ENCODE measurements at places on chromosomes 11 and 22. TPM values are rescaled to one million over a fixed set of nuclear protein-coding genes. Genes with fewer than 3 reads are reported as not detected.

The SCN2B gene
- not detected for total RNA-seq

The SEPTIN3 gene
- total RNA-seq: not detected

The VSIG2 gene
- not detected for total RNA-seq

The SPDYC gene
- not detected for total RNA-seq

The GAS2L1 gene
- total RNA-seq: 47.0 TPM

The RAG1 gene
- total RNA-seq: 3.8 TPM

The TREH gene
- not detected for total RNA-seq

The AIFM3 gene
- total RNA-seq: 0.18 TPM

The TEX12 gene
- total RNA-seq: 0.23 TPM

The C11orf52 gene
- 0.18 TPM for total RNA-seq

The PGR gene
- total RNA-seq: not detected

The TRIM64C gene
- total RNA-seq: not detected

DNA sequence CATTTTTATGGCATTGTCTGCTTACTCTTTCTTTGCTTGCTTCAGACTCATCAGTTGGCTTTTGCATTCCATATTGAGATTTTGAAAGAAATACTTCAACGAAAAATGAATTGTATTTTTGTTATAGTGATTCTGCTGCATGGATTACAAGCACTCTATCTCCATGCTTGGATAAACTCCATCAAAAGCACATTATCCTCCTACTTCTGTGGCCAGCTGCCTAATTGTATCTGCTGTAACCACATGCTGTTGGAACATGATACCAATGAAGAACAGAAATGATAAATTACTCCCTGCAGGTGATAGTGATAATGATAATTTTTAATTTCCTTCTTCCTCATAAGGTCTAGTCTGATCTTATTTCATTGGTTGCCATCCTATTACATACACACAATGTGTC, 100.8 kb downstream of the PRMT3 start:
- no peak for DNase-seq

DNA sequence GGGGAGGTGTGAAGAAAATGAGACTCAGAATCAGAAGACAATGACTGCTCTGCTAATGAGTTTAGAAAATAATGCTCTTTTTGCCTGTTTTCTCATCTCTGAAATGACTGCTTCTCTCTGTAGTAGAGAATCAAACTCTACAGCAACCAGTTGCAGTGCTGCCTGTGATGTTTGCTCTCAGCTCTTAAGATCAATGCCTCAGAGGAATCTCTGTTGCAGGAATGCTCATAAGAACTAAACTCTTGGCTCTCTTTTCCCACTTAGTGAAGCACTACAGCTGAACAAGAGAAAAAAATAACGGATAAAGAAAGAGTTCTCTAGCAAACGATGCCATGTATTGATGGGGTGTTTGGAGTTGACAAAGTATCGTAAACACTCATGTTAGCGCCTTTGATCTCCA, 203.5 kb upstream of the SYN3 start:
- DNase-seq: no peak

DNA sequence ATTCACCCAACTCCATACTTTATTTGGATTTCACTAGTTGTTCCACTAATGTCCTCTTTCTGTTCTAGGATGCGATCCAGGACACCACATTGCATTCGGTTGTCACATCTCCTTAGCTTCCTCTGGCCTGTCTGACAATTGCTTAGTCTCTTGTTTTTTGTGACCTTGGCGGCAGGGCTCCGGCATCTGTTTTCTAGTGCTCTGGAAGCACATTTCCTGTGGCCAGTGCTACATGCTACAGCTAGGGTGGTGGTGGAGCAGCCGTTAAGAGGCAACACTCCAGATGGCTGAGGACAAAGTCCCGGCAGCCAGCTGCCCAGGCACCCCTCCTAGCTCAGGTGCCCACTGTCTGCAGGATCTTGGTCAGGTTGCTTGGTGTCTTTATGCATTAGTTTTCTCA, 6.8 kb downstream of the STX3 start:
- no peak for DNase-seq

- no peak for DNase-seq
These were observed 82.1 kb downstream of the USP47 start for GRCh38 chr11:11923828-11924227.

- DNase-seq: no peak
These were observed 937.6 kb downstream of the BRD1 start for GRCh38 chr22:48889887-48890692.

DNA sequence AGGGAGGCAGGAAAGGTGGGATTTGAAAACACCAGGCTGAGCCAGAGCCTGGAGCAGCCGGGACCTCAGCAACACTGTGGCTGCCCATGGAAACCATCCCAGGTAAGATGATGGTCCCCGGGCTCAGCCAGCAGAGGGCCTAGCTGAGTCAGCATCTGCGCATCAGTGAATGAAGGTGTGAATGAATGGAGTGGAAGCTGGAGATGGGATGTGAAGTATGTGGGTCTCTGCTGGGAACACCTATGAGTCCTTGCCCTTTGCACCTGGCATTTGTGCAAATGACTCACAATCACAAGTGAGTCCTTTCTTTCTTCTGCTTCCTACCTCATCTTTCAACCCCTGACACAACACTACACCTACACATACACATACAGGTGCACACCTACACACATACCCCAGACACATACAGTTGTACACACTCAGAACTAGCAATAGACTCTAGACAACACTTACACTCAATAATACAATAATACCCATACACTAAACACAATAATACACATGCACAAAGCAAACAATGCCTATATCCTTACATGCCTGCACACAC, 62.8 kb upstream of the PRDM11 start:
- DNase-seq: no peak

DNA sequence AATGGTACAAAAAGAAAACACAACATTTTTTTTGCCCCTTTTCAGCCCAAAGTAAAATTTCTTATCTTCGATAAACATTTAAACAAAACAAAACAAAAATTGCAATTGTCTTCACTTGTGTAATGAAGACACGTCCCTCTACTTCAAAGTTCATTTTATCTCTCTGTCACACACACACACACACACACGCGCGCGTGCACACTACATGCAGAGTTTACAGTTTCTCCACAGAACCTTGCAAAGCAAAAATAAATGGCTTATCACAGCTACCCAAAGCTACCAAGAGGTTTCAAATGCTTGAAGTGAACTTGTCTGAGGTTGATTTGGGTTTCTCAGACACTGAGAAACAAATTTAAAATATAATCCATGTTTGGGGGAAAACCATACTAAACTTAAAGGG, 72.3 kb downstream of the ETS1 start:
- no peak for DNase-seq

DNA sequence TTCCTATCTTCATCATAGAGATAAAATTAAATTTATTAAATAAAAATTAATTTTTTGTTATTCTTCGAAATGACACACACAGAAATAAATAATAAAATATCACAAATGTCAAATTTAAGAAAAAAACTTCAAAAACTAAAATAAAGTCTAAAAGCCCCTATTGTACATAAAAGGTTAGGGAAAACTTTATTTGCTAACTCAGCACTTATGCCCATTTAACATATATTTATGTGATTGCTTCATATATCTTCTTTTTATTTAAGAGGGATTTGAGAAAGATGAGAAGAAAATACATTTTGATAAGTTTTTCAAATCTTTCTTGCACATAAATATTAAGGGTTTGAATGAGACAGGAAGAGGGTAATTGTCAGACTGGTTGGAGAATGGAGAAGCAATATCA, 2350.4 kb upstream of the RAG2 start:
- DNase-seq: no peak

DNA sequence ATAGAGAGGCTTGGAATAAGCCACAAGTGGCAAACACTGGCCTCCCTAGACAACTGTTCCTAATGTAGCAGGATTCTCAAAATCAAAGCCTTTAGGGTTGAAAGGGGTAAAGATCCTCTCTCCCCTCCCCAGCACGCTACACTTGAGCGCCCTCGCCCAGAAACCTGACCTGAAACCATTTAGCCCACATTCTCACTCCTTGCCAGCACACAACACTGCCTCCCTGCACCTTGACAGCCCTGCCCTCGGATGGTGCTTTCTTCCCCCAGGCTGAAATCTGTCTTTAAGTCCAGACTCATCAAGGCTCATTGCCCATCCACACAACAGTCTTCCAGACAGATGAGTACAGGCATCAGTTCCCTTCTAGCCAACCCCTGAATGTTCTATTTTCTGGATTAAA, 26.5 kb downstream of the CWC15 start:
- DNase-seq: no peak

- peak; percentile 42 for DNase-seq
These were observed 8.2 kb upstream of the CCDC88B start for GRCh38 chr11:64331569-64332371.

GRCh38 chr11:44731685-44732430, 5.1 kb downstream of the TSPAN18 start:
- no peak for DNase-seq

DNA sequence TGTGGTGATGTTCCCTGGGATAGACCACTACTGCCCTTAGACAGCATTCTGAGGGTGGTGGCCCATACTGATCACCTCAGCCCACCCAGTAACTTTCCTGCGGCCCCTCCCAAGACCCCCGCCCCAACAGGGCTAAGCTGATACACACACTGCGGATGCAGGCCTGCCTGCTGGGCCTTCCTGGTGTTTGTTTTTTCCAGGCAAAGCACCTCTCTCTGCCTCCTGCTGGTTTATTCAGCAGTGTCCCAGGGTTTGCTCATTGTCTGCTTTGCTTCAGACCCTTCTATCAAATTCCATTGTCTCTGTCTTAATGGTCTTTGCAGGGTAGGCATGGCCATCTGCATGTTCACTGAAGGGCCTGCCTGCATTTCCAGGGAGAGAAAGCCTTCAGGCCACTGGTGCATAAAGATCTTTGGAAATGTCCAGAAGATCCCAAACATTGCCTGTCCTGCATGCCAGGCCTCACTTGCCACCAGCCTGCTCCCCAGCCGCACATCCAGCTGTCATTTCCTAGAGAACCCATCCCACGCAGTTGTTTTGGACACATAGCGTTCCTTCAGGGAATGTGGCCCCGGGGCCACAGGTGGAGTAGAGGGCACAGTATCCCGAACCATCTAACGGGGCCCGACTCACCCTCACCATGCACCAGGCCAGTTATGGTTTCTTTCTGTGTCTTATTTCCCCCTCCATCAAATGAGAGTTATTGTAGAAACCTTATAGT, 50.2 kb downstream of the BCR start:
- DNase-seq: no peak

DNA sequence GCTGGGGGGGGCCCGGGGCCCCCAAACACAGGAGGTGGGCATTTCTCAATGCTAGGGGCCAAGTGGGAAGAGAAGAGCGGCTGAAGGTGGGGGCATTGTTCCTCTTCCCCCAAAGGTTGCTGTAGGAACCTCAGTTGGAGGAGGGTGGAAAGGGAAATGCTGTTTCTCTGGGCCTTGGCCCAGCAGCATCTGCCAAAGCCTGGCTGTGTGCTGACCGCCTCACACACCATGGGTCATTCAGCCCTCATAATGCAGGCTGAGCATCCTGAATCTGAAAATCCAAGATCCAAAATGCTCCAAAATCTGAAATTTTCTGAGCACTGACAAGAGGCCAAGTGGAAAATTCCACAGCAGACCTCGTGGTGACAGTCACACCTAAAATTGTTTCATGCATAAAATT, 49.0 kb upstream of the BID start:
- DNase-seq: no peak

DNA sequence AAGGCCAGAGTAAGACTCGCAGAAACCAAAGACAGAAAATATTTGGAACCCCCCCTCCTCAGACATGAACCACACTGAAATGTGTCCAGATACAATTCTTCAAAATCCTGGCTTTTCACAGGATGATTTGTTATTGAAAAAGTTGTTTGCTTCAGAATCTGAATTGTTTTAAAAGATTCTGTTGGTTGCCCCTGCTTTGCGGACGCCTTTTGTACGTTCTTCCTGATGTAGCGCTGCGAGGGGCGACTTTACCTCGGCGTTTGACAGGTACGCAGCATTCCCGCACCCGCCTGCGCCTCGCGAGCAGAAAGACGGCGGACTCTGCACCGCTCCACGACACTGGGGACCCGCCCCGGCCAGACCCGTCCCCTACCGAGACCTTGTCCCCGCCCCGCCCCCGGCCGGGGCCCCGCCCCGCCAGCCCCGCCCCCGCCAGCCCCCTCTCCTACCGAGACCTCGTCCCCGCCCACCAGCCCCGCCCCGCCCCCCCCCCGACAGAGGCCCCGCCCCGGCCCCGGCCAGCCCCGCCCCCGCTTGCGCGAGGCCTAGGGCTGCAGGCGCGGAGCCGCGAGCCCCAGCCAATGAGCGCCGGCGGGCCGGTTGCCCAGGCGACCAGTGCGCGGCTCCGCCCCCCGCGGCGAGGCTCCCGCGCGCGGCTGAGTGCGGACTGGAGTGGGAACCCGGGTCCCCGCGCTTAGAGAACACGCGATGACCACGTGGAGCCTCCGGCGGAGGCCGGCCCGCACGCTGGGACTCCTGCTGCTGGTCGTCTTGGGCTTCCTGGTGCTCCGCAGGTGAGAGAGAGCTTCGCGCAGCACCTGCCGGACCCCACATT, at the start of gene GLB1L2:
Gene GLB1L2, plus strand, starts transcription at position 635 of the 835 bp plus-strand sequence. Its CDS starts 74 bp downstream, at position 709.
- DNase-seq: no peak

DNA sequence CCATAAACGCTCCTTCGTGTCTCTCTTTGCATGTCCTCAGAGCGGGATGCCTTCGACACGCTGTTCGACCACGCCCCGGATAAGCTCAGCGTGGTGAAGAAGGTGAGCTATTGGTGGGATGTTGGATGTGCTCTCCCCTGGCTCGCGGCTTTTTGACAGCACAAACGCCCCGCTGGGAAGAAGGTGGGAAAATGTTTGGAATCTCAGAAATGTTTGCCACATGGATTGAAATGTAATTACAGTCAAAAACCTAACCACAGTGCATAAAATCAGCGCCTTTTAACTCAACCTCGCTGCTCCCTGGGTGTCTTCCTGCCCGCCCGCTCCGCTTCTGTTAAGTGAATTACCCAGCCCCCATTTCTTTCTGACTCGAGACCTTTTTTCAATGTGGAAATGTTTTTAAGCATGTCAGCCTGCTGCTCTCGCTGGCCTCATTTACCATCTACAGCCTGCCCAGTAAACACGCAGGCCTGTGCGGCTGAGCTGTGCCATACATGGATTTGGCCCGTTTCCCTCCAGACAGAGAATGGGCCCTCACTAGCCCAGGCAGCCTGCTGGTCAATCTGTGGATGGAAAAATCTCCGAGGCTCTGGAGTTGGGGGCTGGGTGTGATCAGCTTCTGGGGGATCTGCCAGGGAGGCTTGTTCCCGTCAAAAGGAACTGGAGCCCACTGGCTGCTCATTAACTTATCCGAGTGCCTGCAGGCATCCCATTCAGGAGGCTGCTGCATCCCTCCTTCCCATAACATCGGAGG, 32.7 kb upstream of the PARVG start:
- no peak for DNase-seq

GRCh38 chr11:14519597-14519916, 629 bp downstream of the PSMA1 start:
- no peak for DNase-seq

DNA sequence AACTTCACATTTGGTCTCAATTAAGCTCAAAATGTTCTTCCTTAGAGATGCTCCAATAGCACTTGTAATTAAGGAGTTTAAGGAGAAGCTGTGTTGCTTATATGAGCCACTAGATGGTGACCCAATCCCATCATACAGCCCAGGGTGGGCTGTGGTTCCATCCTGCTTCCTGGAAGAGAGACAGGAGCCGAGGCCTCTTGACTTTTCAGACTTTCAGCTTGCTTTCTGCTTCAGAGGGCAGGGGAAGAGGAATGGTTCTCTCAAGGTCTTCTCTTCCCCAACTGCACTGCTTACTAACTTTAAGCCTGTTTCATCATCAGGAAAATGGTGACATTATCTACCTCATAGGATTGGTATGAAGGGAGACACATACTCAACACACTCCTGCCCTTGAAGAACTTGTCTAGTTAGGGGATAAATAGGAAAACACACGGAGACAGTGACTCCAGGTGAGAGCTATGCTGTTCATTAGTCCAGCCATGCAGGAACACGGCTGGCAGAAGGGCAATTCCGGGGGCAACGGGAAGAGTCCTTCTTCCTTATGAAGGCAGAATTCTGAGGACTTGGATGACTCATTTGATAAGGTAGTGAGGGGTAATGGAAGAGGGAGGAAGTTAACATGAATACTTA, 20.1 kb downstream of the TMEM218 start:
- DNase-seq: peak; percentile 47

Measured in glomerular endothelial cell (primary cell).